Non-pigmented ciliary epithelial cell (primary cell): ENCODE measurements at places on chromosomes 11 and 22.

DNA sequence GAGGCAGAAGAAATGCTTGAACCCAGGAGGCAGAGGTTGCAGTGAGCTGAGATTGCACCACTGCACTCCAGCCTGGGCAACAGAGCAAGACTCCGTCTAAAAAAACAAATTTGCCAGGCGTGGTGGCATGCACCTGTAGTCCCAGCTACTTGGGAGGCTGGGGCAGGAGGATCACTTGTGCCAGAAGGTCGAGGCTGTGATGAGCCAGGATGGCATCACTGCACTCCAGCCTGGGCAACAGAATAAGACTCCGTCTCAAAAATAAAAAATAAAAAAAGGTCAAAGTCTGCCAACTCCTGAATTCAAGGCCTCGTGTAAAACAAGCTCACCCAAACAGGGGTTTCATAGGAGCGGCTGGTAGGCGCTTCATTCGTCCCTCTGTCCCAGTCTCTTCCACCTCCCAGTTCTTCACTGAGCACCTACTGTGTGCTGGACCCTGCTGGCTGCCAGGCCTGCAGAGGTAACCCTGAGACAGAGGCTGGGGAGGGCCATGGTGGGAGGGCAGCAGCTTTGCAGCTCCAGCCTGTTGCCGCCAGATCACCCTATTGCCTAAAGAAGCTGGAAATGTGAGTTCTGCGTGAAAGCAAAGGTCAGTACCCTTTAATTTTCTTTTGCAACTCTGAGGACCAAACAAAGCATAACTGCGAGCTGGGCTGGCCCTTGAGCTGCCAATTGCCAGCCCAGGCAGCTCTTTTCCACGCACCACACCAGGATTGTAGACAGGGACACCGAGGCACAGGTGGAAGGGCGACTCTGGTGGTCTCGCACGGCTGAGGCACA is 15.3 kb downstream of the RPL3 start:
- DNase-seq = no peak

DNA sequence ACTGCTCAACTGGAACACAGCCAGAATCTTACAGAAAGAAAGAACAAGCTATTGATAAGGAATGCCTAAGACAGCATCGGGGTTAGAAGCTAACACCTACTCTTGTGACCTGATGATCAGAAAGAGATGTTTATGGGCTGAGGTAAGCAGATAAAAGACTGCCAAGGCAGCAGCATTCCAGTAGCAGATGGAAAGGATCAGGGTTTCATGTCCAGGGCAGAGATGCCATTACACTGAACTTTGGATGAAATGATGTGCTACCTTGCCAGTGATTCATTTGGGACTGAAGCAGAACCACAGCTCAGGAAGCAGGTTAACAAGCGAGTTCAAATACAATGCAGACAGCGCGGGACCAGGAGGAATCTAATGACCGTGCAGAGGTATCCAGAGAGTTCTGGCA is 27.1 kb upstream of the APOA1 start:
- DNase-seq = no peak

- DNase-seq = peak; percentile 52
Observed at GRCh38 chr11:57290288-57290687, 34.5 kb downstream of the TNKS1BP1 start.

DNA sequence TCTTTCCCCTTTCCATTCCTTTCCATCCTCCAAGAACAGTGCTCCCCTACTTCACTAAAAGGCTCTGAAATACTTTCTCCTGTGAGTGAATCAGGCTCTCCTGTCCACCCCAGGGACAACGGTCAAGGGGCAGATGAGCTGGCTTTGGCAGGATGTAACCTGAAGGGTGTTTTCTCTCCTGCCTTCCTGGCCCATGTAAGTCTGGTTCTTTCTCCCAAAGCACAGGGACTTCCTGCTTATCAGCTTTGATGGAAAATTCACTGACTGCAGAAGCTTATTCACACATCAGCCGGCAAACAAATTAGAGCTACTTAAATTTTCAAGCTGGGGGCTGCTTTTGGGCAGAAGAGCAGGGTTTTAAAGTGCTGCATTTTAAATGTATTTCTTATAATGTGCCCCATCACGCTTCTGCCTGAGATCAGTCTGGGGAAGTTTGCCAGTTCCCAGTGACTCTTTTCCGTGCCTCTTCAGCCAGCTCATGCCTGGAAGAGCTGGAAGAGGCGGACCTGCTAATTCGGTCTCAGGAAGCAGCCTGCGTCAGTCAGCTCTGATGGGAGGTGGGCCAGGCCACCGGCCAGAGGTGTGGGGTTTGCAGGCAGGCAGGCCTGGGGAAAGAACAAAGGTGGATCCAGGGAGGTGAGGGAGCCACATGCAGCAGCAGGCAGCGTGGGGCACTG is 140.4 kb upstream of the TBCEL start:
- DNase-seq = no peak
